ENCODE measurements at places on chromosomes 12 and 14. TPM values are rescaled to one million over a fixed set of nuclear protein-coding genes. Genes with fewer than 3 reads are reported as not detected.

GRCh38 chr14:104746071-104746545 lies 6.8 kb upstream of the SIVA1 start:
- DNase-seq = peak; percentile 47
- no peaks in the 10 kb centered on the region for H3K27me3 ChIP-seq
- no peak overlapping the region for H3K27ac ChIP-seq

Gene SLC35F4
- not detected for total RNA-seq

DNA sequence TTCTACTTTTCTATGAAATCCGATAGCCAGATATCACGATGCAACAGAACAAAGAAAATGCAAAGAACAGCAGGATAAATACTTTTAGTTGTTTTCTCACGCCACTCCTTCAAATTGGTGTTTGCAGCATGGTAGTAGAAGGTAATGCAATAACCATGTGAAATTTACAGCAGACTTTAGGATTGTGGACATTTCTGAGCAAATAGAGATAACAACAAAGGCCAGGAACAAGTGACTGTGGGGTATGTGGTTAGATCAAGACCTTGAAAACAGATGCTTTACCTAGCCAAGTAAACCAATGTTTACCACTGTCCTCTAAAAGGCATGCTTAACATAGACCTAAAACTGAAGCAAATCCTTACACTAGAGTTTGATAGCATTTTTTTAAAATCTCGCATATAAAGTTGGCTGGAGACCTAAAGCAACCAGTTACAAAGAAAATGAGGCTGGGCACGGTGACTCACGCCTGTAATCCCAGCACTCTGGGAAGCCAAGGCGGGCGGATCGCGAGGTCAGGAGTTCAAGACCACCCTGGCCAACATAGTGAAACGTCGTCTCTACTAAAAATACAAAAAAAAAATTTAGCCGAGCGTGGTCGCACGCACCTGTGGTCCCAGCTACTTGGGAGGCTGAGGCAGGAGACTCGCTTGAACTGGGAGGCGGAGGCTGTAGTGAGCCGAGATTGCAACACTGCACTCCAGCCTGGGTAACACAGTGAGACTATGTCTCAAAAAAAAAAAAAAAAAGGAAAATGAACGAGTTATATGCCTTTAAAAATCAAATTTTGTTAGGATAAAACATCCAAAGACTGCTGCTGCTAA lies 123.2 kb upstream of the FOXN3 start:
- DNase-seq = no peak
- H3K4me3 ChIP-seq = no peak overlapping the region
- H3K27me3 ChIP-seq = no peaks in the 10 kb centered on the region
- peaks cover 4% of the 10 kb centered on the region for H3K4me1 ChIP-seq

- H3K4me1 ChIP-seq = peaks cover 3% of the 10 kb centered on the region
- H3K36me3 ChIP-seq = peaks cover 24% of the 10 kb centered on the region
- no peak overlapping the region for H3K27ac ChIP-seq
These were observed 12.2 kb downstream of the BRI3BP start for GRCh38 chr12:125005652-125006051.

Gene LMNTD1
- not detected for total RNA-seq
